ENCODE measurements at places on chromosomes 5 and 9. TPM values are rescaled to one million over a fixed set of nuclear protein-coding genes. Genes with fewer than 3 reads are reported as not detected.

GRCh38 chr9:69044240-69045219 lies 9.0 kb downstream of the FXN start:
- no peak for DNase-seq

- DNase-seq = no peak
These were observed 6.3 kb downstream of the RCL1 start for GRCh38 chr9:4799033-4799430.

DNA sequence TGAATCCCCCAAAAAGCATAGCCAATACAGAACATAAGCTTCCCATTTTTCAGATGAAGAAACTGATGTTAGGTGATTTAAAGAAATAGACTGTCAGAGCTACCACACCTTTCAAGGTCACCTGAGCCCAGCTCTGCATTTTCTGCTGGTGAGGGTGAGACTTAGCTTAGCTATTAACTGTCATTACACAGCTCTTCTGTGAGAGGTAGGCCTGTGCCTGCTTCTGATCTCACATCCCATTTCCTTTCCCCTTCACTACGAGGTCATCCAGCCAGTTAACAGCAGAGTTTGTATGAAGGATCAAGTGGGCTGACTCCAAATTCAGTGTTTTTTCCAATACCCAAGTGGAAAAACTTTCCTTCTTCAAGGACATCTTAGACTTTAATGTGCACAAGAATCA lies 528.6 kb upstream of the CLINT1 start:
- DNase-seq = no peak

Gene CCDC152
- total RNA-seq = 3.1 TPM

- DNase-seq = no peak
These were observed 52.6 kb downstream of the ALDH7A1 start for GRCh38 chr5:126542441-126542840.

Measured in tibial nerve (tissue), 4 donors.